ENCODE measurements at places on chromosomes 4 and X.

DNA sequence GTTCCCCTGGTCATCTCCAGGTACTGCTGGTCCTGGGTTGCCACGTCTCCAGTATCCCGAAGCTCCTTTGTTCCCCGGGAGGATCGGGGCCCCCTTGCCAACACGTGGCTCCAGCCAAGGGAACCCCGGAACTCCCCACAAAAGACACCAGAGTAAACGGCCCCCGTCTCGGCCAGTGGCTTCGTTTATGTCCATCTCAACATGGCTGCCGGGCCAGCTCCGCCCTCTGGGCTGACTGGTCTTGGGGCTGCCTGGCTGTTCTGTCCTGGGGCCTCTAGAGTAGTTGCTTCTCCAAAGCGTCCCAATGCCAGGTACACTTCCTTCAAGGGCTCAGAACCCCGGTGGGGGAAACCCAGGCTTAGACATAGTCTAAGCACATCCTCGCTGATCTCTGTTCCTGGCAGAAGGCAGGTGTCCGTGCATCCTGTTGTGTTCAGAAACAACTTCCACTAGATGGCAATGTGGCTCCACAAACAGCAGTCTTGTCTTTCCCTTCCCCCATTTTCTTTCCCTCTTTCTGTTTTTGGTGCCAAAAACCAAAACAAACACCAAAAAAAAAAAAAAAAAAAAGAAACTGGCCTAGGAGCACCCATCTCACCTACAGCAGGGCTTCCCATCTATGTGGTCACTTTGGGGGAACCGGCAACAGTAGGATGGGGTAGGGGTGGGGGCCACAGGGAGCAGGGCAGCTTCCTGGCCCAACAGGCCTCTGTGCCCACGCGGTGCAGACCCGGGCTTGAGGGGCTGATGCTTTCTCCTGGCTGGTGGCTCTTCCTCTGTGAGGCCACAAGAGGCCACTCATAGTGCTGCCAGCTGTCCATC, 35.3 kb downstream of the NBDY start:
- peak; percentile 92 for DNase-seq

DNA sequence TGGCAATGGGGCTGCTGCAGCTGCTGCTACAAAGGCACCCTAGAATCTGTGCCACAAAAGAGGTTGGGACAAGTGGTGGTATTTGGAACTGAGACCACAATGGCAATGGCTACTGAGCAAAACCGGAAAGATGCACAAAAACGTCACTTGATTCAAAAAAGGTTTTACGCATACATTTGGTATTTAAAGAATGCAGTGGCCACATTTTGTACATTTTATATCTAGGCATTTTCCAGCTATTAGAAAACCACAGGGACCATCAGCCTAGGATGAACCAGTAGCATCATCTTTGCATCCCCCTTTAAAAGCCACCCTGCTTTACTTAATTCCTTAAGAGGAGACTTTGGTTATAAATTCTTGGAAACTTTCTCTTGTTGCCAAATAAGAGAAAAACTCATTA, 104.8 kb upstream of the CXCL13 start:
- no peak for DNase-seq

DNA sequence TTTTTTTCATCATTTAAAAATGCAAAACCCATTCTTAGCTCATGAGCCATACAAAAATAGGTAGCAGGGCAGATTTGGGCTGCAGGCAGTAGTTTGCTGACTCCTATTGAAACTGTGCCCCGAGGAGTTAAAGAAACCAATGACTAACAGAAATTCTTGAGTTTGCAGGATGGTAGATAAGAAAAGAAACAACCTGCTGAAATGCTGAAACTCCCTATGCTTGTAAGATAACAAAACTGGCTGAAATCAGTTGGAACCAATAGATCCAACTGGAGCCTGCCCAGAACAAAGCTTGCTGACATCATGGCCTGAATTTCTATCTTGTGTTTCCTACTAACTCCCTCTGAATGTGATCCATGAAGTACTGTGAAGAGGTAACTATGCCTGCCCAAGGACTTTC, 68.6 kb downstream of the ANOS1 start:
- DNase-seq = no peak

DNA sequence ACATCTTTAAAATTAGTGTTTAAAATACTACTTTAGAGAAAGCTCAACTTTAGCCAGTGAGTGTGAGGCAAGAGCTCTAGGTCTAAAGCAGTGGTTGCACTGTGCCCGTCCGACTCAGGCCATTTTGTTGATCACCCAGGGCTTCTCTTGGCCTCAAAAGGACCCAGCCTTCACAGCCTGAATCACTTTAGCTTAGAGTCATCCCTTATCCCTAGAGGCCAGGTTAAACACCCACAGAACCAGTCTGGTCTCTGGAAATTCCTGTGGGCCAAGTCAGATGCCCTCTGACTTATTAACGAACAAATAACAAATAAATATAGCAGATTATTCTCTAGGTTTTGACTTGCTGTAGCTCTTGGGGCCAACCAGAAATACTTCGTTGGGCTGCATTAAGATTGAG, 102.3 kb downstream of the WWC2 start:
- no peak for DNase-seq

- no peak for DNase-seq
These were observed 46.0 kb downstream of the HADH start for GRCh38 chr4:108035691-108036090.

DNA sequence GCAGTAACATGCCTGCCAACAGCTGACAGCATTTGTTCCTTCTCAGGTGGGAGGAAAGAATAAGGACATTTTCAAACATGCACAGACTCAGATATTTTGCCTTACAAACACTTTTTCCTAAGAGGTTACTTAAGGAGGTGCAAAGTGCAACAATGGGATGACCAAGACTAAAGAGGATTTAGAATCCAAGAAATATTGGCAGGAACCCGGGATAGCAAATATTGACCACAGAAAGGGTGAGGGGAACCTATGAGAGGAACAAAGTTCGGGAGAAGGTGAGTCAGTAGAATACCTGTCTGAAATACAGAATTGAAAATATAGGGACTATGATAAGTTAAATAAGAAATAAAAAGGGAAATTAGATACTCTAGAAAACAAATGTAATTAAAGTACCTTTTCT, 321.9 kb upstream of the EMCN start:
- DNase-seq = no peak

DNA sequence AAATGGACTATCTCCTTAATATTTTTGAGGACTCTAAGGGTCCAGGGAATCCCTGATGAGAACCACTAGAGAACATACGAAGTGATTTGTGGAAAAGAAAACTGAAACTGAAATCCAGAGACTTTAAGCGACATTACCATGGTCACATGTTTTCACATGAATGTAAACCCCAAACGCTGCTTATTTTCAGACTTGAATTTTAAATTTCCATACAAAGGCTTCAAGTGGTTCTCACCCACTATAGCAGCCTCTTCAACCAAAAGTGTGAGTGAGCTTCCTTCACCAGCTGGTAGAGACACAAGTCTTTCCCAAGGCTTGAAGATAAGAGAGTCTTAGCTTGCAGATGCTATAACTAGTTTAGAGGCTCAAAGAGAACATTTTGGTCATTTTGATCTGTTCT, 232.7 kb downstream of the MGST2 start:
- no peak for DNase-seq

- DNase-seq = peak; percentile 88
These were observed 26.1 kb downstream of the ACOX3 start for GRCh38 chr4:8414377-8414776.

DNA sequence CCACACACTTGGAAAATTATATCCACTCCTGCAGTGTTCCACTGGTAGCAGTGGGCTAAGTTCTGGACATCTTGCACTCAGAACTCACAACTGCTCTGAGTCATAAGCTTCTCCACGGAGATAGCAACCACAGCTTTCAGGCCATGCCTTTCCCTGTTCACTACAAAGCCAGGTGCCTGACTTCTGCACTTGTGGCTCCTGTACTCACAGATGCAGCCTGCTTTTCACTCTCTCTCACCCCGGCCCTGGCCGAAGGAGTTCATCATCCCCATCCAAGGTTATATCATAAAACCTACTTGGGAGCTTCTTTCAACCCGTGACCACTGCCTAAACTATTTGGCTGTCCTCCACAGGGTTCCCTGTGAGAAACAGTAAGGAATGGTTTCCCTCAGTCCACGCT, 999.4 kb downstream of the GLUD2 start:
- DNase-seq = no peak

- no peak for DNase-seq
These were observed 154.2 kb downstream of the SNCA start for GRCh38 chr4:89682808-89683207.

DNA sequence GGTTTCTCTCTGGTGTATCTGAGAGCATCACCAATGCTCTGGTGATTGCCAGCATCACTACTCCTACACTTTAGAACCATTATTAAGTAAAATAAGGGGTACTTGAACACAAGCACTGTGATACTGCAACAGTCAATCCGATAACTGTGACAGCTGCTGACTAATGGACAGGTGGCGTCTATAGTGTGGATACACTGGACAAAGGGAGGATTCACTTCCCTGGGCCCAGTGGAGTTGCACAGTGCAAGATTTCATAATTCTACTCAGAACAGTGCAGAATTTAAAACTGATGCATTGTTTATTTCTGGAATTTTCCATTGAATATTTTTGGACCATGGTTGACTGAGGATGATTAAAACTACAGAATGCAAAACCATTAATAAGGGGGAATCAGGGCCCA, 97.8 kb downstream of the SHROOM3 start:
- no peak for DNase-seq

GRCh38 chrX:43868791-43869190, 13.5 kb downstream of the MAOB start:
- DNase-seq = no peak

DNA sequence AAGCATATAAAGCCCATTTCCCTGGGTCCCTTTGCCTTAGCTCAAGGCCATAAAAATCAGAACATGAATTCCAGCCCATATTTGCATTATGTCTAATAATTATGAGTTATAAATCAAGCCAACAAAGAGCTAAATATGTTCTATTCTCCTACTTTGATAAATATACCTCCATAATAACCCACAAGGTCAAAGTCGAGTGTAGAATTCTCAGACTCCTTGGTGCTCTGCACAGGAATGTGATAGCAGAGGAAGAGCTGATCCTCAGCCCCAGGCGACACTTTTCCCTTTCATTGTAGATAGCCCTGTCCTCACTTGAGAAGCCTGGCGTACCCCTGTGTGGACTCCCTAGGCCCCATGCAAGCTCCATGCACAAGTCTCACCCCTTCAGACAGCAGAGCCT, 85.6 kb downstream of the CASP3 start:
- no peak for DNase-seq
